Left ventricle myocardium superior (tissue), 1 donor: ENCODE measurements at places on chromosomes 3 and 15. TPM values are rescaled to one million over a fixed set of nuclear protein-coding genes. Genes with fewer than 3 reads are reported as not detected.

Gene NXPE3
- total RNA-seq = 48.0 TPM

Gene ANXA2
- total RNA-seq = 162 TPM

Gene DAZL
- not detected for total RNA-seq

Gene OXTR
- 0.20 TPM for total RNA-seq

Gene ZMYND10
- total RNA-seq = 0.07 TPM

Gene OXSR1
- 22.4 TPM for total RNA-seq

Gene HES1
- total RNA-seq = 13.4 TPM

Gene HYAL3
- total RNA-seq = 0.92 TPM

Gene PLSCR5
- total RNA-seq = not detected

Gene IL17RC
- total RNA-seq = 36.0 TPM

Gene ELL3
- total RNA-seq = 1.3 TPM

Gene ACKR4
- 1.4 TPM for total RNA-seq

Gene SOX14
- not detected for total RNA-seq

Gene ITIH1
- total RNA-seq = not detected
